NCI-H460 (cell line): ENCODE measurements at places on chromosomes 3 and 15.
A peak's percentile ranks its signal among the peaks of the same experiment; 100 is the strongest.

GRCh38 chr3:138186803-138187295 is 252 bp upstream of the ARMC8 start:
- peak; percentile 77 for DNase-seq

GRCh38 chr3:46417841-46418611 is 11.0 kb downstream of the CCRL2 start:
- DNase-seq = no peak

DNA sequence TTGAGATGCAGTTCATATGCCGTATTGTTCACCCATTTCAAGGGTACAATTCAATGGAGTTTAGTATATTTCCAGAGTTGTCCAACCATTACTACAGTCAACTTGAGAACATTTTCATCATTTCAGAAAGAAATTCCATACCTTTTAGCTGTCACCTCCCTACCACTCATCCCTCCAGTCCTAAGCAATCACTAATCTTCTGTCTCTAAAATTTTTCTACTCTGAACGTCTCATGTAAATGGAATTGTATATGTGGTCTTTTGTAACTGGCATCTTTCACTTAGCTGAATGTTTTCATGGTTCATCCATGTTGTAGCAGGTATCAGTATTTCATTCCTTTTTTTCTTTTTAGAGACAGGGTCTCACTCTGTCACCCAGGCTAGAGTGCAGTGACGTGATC is 51.1 kb downstream of the CMTM7 start:
- DNase-seq = no peak

DNA sequence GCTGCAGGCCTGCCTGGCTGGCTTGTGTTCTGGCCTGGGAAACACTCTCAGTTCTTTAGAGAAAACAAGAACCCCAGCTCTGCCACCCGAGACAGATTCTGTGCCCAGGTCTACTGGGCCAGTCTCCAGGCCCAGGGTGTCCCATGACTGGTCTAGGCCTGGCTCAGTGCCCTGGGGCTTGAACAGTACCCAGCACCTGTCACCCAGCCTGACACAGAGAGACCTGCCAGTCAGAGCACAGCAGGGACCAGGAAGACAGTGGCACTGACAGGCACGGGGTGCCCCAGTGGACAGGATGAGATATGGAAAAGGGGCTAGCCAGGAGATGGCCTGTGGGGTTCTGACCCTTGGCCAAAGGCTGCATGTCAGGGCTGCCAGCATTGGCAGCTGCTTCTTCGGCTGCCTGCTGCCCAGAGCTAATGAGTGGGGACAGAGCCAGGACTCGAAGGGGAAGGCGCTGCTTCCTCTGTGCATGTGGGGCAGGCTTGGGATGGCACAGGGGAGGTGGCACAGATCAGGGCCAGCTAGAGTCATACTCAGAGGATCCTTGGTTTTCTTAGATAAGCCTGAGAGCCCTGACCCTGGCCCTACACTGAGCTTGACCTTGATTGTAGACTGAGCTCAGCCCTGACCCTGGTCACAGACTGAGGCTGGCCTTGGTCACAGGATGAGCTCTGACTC is 15.1 kb downstream of the CCDC33 start:
- no peak for DNase-seq

DNA sequence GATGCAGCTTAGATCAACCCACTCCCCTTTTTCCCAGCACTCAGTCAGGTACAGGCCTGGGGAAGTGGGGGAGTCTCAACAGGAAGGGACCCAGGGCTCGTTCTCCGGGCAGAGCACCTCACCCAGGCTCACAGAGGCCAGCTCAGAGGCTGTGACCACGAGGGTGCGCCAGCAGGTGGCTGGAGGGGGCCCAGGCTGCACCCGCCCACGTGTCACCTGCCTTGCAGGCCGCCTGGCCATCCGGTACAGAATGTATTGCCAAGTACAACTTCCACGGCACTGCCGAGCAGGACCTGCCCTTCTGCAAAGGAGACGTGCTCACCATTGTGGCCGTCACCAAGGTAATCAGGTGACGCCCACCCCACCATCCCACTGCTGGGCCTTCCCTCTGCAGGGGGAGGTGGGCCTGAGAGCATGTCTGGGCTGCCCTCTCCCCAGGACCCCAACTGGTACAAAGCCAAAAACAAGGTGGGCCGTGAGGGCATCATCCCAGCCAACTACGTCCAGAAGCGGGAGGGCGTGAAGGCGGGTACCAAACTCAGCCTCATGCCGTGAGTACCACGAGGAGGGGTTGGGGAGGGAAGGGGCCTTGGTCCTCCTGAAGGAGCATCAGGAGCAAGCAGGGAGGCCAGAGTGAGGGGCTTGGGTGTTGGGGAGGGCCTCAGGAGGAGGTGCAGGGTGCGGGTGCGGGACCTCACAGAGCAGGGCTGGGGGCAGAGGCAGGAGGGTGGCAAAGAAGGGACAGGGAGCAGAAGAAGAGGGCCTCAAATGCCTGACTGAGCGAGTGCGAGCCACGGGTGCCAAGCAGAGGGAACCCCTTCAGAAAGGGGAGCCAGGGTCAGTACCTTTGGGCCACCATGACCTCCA is 14.0 kb upstream of the LMAN1L start:
- no peak for DNase-seq

DNA sequence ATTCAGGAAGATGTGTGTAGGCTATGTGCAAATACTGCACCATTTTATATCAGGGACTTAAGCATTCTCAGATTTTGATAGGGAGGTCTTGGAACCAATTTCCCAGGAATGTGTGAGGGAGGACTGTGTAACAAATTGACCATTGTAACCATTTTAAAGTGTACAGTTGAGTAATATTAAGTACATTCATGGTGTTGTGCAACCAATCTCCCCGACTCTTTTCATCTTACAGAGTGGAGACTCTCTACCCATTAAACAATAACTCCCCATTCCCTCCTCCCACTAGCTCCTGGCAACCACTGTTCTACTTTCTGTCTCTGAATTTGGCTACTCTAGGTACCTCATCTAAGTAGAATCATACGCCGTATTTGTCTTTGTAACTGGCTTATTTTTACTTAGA is 5.1 kb downstream of the RCN2 start:
- no peak for DNase-seq

DNA sequence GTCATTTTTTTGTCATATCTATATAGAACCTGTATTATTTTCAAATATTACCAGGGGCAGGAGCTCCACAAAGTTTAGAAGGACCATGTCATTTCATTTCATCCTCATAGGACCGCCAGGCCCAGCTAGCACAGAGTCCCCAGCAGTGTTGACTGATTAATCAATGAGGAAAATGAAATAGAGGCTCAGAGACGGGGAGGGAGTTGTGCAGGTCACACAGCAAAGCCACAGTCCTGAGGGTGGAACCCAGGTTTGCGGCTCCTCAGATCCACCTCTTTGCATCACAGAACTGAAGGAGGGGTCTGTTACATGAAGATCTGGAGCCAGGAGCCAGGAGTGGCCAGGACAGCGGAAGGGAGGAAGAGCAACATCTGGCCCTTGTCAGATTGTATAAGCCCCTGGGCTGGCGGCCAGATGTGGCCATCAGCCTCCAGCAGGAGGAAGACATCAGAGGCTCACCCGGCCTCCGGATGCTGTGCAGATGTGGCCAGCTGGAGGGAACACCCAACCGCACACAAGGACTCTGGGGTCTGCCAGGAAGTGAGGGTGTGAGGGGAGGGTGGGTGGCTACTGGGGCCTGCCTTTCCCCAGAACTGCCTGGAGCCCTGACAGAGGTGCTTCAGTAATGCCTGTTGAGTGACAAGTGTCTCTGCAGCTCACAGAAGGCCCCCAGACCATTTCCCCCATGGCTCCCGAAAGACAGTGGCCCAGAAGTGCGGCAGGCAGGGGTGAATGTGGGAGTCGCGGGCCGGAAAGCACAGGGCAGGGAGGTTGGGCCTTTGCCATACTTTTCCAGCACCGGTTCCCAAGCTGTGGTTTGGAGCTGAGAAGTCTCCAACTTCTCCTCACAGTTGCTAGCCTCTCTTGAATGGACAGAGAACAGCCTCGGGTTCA is 21.3 kb downstream of the EFCC1 start:
- DNase-seq = no peak

DNA sequence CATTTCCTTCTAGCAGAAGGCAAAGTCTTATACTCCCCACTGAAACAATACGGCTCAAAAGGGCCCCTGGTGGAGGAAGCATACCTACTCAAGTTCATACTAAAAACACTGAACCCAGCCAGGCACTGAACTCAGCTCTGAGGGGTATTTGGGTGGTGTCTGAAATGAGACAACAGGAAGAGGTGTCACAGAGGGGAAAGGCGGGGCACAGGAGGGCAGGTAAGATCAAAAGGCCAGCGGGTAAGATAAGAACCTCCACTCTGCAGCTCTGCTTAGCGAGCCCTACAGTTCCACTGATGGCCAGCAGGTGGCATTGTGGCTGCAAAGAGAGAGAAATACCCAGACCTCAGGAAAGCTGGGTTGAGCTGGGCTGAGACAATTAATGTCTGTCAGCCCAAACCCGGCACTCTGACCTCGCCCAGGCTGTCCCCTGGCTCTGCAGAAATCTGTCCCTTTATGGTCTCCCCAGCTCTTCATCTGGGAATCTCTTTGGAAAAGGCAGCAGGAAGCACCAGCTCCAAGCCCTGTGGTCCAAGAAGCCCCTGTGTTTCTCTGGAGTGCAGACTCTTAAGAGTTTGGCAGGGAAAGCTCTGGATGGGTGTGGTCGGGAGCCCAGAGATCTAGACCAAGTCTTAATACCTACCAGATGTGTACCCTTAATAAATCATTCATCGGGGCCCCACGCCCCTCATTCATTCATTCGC is 8.4 kb downstream of the MFGE8 start:
- DNase-seq = peak; percentile 79

DNA sequence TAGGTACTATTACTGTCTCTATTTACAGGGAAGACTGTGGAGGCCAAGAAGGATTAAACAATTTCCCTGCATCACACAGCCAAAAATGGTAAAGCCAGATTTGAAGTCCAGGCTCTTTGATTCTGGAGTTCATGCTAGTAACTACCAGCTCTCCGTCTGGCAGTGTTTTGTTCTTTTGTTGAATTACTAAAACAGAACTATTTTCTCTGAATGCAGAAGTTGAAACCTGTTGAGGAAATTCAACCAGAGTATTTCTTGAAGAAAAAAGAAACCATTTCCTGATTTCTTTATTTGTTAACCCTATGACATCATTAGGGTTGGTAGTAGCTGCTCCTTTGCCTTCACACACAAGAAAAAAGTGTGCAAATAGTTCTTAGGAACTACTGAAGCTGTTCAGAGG is 34.3 kb downstream of the CRTC3 start:
- DNase-seq = no peak

GRCh38 chr3:171399842-171400241 is 60.4 kb downstream of the TNIK start:
- no peak for DNase-seq

GRCh38 chr3:127113571-127113891 is 79.4 kb upstream of the PRR23E start:
- DNase-seq = no peak

DNA sequence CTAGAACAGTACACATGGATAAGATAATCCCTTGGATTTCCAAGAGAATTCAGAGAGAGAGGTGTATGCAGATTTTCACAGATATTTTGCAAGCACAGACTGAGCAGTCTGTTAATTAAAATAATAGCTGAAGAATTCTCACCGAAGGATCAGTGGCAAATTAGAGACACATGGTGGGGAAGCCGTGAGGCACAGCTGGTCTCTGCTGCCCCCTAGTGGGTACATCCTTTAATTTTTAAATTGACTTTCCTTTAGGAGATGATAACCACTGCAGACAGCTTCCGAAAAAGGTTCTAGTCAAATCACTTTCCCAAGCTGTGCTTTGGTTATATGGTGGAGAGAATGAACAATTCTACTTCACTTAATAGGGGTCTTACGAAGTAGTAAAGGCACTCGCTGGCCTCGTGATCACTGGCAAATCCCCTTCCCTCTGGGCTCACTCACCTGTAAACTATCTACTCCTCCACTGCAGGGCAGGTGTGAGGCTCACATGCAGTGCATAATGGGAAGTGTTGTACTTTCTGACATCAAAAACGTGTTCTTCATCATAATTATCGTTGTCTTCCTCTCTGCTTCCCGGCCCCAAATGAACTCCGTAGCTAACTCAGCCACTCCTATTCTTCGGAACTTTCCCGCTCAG is 19.5 kb downstream of the MESD start:
- DNase-seq = peak; percentile 53

GRCh38 chr15:82774496-82774895 is 31.4 kb downstream of the FSD2 start:
- no peak for DNase-seq
